ENCODE measurements at places on chromosomes 3 and 15.

DNA sequence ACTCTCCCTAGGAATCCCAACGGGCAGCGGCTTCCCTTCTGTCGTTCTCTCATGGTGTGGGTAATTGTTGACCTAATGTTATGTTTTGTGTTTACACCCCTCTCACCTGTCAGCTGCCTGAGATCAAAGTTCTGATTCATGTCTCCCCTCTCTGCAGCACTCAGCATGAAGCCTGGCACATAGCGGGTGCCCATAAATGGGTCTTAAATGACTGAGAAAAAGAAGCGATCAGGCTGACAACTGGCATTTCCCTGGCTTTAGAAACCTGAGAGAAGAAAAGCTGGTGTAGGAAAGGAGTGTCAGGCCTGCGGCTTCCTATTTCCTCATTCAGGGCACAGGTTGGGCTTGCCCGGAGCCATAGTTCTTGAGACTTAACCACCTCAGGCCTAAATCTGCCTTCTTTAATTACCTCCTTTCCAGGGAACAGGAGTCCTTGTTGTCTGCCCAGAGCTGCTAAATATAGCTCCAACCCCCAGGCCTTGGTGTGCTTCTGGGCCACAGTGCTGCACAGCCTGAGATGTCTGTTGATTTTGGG is 31.8 kb downstream of the LPP start:
- H3K27ac ChIP-seq, result peak overlapping the region; percentile 28
- no peak overlapping the region for H3K4me3 ChIP-seq
- peaks cover 3% of the 10 kb centered on the region for H3K36me3 ChIP-seq
- no peak for DNase-seq
- H3K4me1 ChIP-seq, result peaks cover 11% of the 10 kb centered on the region

DNA sequence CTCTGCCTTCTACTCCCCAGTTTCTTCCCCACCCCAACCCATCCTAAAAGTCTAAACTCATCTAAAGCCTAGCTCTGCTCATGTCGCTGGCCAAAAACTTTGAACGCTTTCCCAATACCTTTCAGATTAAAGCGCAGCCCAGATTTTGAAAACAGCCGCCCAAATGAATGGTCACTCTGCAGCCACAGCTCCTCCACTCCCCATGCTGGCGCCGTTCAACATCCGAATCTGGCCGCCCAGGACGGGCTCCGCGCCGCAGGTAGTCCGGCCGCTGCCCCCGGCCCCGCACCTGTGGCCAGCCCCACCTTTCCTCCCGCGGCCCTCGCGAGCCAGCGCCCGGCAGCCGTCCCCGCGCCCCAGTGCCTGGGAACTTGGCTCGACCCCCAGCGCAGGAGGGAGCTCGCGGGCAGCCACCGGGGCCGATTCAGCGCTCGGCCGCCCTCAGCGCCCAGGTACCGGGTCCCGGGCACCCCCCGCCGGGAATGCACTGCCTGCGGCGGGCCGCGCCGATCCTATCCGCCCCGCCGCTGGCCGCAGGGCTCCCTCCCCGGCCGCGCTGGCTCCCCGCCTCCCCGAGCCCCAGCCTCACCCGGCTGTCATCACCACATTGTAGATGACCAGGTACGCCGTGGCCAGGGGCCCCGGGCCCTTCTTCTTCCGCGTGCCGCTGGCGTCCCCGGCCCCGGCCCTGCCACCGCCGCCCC is 417 bp downstream of the HACD2 start:
- peaks cover 7% of the 10 kb centered on the region for H3K36me3 ChIP-seq
- H3K4me1 ChIP-seq, result peaks cover 4% of the 10 kb centered on the region
- peak overlapping the region; percentile 81 for H3K27ac ChIP-seq

- no peaks in the 10 kb centered on the region for H3K27me3 ChIP-seq
- H3K4me1 ChIP-seq, result no peaks in the 10 kb centered on the region
- no peak for DNase-seq
- H3K4me3 ChIP-seq, result no peak overlapping the region
- no peak overlapping the region for H3K27ac ChIP-seq
Measured at GRCh38 chr3:65669163-65669875, 369.4 kb downstream of the MAGI1 start.

DNA sequence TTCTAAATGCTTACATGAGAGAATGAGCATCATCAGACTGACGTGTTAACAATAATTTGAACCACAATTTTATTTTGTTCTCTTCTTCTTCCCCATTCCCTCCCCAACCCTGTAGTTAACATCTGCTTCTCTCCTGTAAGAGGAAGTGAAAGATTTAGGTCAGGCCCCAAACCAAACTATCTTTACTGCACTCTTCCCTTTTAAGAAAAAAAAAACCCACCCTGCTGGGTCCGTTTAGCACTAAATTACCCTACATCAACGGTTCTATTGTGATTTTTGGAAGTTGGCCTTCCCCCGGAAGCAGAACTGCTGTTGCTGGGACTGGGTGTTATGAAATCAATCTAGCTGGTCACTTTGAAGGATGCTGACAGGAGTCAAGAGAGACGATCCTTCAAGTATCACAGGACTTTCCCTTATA is 49.4 kb downstream of the NFKBIZ start:
- H3K4me3 ChIP-seq, result no peak overlapping the region
- H3K36me3 ChIP-seq, result no peaks in the 10 kb centered on the region
- no peaks in the 10 kb centered on the region for H3K27me3 ChIP-seq
- DNase-seq, result no peak
- H3K4me1 ChIP-seq, result peaks cover 16% of the 10 kb centered on the region
- no peak overlapping the region for H3K27ac ChIP-seq

GRCh38 chr15:33506781-33507296 is 196.1 kb downstream of the RYR3 start:
- no peak for DNase-seq
- H3K4me3 ChIP-seq, result no peak overlapping the region
- no peaks in the 10 kb centered on the region for H3K4me1 ChIP-seq
- no peaks in the 10 kb centered on the region for H3K36me3 ChIP-seq

DNA sequence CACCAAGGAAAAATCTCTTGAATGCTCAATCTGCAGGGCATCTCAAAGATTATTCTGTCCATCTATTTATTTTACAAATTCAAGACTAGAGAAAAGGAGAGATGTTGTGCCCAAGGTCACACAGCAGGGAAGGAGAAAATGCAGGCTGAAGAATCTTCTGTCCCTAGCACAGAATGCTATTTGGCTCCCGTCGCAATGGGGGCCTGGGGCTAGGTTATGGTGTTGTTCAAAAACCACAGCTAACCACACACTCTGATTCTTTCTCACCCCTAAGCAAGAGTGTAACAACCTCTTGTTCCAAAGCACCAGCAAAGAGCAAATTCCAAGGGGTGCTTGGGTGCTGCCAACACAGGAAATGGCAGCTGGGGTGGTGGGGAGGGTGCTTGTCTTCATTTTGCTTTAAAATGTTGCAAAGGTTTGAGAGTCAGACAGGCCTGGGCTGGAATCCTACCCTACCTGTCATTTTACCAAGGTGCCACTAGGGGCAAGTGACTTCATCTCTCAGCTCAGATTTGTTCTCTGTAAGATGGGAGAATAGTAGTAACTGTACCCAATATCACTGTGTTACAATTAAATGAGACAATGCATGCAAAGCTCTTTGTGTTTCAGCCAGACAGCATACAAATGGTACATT is 112.5 kb downstream of the ADAMTS9 start:
- no peaks in the 10 kb centered on the region for H3K4me1 ChIP-seq
- no peak overlapping the region for H3K4me3 ChIP-seq
- peak; percentile 34 for DNase-seq
- H3K36me3 ChIP-seq, result no peaks in the 10 kb centered on the region

GRCh38 chr15:70680817-70681216 is 82.5 kb downstream of the UACA start:
- peak overlapping the region; percentile 11 for H3K27ac ChIP-seq
- DNase-seq, result no peak
- H3K4me1 ChIP-seq, result peaks cover 4% of the 10 kb centered on the region
- H3K27me3 ChIP-seq, result no peaks in the 10 kb centered on the region
